Posterior vena cava (tissue), 2 donors: ENCODE measurements at places on chromosomes 1 and 21. TPM values are rescaled to one million over a fixed set of nuclear protein-coding genes. Genes with fewer than 3 reads are reported as not detected.
A peak's percentile ranks its signal among the peaks of the same experiment; 100 is the strongest.

DNA sequence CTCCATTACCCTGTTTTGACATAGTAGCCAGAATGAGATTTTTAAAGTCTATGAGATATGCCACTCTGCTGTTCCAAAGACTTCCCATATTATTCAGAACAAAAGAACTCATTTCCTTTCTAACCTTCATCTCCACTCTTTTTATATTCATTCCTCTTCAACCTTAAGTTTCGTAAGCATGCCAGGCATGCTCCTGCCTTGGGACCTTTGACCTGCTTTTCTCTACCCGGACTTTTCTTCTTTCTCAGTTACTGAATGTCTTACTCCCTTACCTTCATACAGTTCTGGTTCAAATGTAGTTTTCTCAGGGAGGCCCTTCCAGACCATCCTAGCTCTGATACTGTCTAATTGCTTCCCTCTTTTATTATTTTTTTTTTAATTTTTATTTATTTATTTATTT, 81.1 kb downstream of the TNNI3K start:
- no peak for DNase-seq

DNA sequence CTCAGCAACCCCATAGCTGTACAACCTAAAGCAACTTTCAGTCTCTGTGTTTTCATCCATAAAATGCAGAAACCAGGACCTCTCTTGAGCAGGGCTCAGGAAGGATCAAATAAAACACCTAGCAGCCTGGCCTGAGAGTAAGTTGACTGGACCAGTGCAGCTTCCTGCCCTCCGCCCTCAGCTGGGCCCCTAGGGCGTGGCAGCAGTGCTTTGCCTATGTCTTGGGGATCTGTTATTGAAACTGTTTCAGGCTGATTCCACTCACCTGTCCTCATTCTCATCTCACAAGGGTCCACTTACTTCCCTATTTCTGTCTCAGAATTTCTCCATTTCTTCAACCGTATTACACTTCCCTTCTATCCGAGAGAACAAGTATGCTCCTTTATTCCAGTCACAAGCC, 17.3 kb downstream of the LRRC42 start:
- DNase-seq: no peak

GRCh38 chr1:20136249-20136648, 2.9 kb upstream of the PLA2G2F start:
- peak; percentile 12 for DNase-seq

DNA sequence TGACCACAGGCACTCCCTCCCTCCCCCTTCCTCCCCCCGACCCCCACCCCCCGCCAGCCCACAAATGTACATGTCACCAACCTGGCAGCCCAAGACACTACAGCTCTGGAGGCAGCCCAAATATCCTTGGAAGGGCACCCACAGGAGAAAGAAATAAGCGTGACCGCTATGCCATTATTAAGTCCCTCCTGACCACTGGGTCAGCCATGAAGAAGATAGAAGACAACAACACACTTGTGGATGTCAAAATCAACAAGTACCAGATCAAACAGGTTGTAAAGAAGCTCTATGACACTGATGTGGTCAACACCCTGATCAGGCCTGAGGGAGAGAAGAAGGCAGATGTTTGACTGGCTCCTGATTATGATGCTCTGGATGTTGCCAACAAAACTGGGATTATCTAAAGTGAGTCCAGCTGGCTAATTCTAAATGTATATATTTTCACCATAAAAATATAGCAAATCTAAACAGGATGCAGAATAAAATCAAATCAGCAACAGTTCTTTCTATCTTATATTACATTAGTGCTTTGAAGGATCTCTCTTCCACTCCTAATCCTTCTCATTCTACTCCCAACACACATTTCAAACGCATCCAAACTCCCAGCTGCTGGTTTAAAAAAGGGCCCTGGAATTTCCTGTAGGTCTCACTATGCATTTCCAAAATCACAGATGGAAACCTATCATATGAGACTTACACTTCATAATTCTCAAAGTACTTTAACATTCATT, 77.4 kb upstream of the SLFNL1 start:
- DNase-seq: no peak

DNA sequence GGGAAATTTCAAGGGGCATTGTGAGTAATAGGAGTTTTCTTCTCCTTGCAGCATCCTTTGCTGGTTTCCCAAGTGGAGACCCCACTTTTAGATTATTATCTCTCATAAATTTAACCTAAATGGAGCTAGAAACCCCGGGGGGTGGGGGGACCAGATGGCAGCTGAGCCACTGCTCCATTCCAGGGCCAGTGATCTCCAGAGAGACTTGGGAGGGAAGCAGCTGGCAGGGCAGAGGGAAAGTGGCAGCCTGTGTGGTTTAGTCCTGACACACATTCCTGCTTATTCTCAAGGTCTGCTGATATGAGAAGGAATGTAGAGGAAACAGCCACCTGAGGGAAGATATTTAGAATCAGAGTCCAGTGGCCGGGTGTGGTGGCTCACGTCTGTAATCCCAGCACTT, 16.3 kb downstream of the PCP4L1 start:
- no peak for DNase-seq

Gene ASTN1
- 0.14 TPM for total RNA-seq

Gene ADGRL4
- 34.1 TPM for total RNA-seq

Gene CDC20
- total RNA-seq: 0.95 TPM

DNA sequence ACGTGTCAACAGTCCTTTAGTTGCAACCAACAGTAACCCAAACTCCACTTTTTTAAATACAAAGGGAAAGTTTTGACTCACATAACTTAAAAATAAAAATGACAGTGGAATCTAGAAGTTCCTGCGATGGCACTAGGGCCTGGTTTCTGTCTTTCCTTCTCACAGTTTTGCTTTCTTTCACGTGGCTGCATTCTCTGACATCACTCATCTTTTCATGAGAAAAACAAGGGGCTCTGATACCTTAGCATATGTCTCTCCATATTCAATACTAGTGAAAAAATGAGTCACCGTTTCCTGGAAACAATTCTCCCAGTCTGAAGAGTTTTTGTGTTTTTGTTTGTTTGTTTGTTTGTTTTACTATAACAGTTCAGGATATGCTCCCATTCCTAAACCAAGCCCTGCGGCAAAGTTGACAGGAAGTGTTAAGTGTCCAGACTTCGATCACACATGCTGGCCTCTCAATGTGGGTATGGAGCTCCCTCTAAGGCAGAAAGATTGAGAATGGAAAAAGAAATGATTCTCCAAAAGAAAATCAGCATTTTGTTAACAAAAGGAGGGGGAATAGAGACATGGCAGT, 483.3 kb downstream of the TTLL7 start:
- DNase-seq: no peak

DNA sequence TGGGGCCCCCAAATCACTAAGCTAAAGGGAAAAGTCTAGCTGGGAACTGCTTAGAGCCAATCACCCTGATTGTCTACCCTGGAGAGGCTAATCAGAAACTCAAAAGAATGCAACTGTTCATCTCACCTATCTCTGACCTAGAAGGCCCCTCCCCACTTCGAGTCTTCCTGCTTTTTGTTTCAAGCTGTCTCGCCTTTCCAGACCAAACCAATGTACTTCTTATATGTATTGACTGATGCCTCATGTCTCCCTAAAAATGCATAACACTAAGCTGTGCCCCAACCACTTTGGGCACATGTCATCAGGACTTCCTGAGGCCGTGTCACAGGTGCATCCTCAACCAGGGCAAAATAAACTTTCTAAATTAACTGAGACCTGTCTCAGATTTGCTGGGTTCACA, 209.5 kb downstream of the APP start:
- DNase-seq: no peak

Gene PBX1
- 84.2 TPM for total RNA-seq

GRCh38 chr1:159207080-159207479, 2.4 kb downstream of the ACKR1 start:
- no peak for DNase-seq

Gene PTGS2
- total RNA-seq: 17.9 TPM

DNA sequence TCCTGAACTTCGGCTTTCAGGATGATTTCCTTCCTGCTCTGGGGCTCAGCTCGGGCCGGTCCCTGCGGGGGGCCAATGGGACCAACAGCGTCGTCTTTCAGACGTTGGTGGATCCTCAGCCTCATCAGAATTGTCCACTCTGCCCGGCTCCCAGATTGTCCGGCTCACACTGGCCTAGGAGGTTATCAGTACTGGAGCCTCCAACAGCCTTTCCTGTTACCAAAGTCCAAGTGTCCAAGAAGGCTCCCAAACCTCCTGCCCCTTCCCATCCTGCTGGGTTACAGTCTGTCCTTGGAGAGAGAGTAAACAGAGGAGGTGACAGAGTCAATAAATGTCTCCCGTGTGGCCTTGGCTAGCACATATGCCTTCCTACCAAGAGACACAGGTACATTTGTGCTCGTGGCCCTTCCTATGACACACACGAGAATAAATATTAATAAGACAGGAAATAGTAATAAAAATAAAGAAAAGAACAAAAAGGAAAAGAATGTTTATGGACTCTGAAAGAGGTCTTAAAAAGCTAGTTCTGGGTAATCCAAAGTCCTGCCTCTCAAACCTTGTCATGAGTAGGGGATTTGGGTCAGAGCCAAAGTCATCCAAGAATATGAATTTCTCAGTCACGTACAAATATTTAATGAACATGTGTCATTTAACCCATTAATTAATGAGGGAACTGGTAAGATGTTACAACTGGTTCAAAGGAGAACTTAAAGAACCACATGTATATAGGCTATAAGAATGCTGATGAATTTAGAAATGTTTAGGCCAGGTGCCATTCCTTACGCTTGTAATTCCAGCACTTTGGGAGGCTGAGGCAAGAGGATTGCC, 80.8 kb upstream of the SLC2A1 start:
- DNase-seq: no peak

Gene RGS16
- total RNA-seq: 3.1 TPM

Gene SLC22A15
- total RNA-seq: 6.1 TPM

- DNase-seq: no peak
These were observed 35.4 kb upstream of the CD1D start for GRCh38 chr1:158145173-158145719.

GRCh38 chr1:73472810-73473209, 725.2 kb downstream of the LRRIQ3 start:
- no peak for DNase-seq

Gene LRRC7
- total RNA-seq: 9.5 TPM

- no peak for DNase-seq
These were observed 853 bp upstream of the RRAGC start for GRCh38 chr1:38860454-38860795.

DNA sequence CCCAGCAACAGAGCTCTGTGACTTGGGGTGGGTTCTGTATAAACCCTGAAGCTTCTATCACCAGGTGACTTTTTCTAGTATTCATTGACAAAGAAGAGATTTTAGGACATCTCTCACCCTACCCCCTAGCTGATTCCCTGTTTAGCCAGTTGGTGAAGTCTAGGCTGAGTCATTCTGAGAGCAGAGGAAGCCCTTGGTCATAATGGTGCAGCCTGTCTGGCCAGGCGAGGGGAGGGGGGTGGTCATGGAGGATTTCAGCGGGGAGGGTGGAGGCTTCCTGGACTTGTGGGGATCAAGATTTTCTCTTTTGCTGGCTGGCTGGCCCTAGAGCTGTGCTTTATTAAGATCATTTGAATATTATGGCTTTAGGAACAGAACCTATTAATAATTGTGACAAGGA, 262.6 kb downstream of the CAMTA1 start:
- DNase-seq: no peak

- no peak for DNase-seq
These were observed 1.8 kb downstream of the NPPA start for GRCh38 chr1:11845641-11846335.

- DNase-seq: no peak
These were observed 39.9 kb upstream of the PDC start for GRCh38 chr1:186500804-186501203.

- no peak for DNase-seq
These were observed 2.4 kb downstream of the ID3 start for GRCh38 chr1:23556635-23557470.

DNA sequence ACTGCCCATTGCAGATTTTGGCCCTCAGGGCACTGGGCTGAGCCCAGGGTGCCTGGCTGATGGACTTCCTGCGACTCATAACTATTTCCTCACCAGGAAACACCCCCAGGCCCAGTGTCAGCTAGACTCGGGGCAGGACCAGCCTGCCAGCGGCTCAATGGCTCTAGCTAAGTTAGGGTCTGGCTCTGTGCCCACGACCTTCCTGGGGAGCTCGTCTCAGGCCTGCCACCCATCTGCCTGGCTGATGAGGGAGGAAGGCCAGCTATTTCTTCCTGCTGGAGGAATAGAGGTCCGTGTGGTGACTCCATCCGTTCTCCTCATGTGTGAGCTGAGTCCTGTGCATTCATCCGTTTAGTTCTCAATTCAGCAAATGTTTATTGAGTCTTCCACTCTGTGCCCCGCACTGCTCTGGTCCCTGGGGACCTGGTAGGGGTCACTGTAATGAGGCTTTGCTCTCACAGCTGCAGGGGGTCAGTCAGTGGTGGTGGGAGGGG, 44.5 kb downstream of the KIRREL1 start:
- DNase-seq: no peak

DNA sequence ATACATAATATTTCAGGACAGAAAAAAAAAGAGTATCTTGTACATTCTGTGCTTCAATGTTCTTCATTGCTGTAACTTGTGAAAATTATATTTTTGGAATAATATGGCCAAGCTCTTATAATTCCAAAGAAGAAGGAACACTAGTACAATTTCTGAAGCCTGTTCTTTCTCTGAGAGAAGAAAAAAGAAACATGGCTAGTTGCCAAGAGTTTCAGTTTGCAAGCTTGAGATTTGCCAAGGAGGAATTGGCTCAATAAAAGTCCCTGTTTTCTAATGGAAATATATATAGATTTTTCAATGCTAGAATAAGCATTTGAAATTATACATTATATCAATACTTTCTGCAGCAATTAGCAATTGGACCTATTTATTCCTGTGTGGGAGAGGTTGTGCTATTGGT, 285.2 kb upstream of the NEGR1 start:
- no peak for DNase-seq

DNA sequence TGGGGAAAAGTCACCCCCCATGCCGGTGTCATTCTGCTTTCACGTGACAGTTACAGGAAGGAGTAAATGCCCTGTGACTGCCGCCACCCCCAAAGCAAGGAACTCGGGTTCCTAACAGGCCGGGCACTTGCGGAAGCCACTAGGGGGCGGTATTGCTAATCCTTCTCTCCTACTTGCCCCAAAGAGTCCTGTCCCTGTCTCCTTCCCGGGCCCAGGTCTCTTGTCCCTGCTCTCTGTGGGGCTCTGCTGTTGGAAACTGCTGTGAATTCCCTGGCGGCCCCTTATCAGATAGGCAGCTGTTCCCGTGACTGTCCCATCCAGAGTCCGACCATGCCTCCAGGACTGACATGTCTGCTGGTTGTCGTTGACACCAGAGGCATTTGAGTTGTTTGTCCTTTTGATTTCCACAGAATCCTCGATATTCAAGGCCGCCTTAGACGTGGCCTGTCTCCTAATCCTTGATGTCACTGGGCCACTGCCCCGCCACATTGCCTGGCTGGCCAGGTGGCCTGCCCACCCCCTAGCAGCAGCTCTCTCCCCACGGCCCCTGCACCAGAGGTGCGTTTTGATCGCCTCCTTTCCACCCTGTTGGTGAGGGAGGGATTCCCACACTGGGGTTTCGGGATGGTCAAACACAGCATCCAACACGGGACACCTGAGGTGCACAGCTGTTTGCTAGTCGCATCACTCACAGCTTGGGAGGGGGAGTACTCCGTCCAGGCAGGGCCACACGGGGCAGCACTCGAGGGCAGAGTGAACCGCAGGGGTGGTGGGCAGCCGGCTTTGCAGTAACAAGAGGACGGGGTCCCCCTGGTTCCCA, 37.3 kb downstream of the CHAF1B start:
- DNase-seq: peak; percentile 79

- DNase-seq: no peak
These were observed 426.1 kb downstream of the NUF2 start for GRCh38 chr1:163747855-163748254.

GRCh38 chr1:17984583-17984982, 123.0 kb upstream of the IGSF21 start:
- no peak for DNase-seq

Gene ETV3L
- not detected for total RNA-seq

Gene HES3
- total RNA-seq: not detected

Gene ENSA
- total RNA-seq: 156 TPM

Gene KRTAP26-1
- not detected for total RNA-seq
